ENCODE measurements at places on chromosomes 16 and 17.

DNA sequence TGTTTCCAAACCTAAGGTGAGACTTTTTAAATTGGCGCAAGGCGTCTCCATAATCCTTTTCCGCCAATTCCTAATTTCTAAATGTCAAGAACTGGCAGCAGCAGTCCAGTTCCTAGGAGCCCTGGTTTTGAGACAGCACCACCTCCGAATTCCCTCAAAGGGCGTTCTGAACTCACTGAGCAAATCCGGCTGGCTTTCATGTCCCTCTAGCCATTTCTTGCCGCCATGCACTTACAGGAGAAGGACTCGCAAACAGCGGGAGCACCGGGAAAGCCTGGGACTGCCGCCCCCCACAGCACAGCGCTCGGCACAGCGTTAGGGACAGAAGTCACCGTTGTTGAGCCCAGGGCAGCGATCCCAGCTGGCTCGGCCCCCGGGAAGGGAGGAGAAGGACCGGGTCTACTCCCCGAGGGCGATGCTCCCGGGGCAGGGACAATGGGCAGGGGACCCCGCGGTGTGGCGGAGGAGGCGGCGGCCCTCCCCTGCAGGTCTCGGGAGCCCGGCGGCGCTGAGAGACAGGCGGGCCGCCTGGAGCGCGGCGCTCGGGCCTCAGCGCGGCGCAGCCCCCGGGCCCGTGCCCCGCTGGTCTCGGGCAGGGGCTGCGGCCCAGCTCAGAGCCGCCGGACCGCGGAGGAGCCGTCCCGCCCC is 545 bp downstream of the ARHGAP17 start:
- peak; percentile 56 for DNase-seq

GRCh38 chr17:34740565-34741520 is 161.5 kb downstream of the TMEM132E start:
- no peak for DNase-seq

DNA sequence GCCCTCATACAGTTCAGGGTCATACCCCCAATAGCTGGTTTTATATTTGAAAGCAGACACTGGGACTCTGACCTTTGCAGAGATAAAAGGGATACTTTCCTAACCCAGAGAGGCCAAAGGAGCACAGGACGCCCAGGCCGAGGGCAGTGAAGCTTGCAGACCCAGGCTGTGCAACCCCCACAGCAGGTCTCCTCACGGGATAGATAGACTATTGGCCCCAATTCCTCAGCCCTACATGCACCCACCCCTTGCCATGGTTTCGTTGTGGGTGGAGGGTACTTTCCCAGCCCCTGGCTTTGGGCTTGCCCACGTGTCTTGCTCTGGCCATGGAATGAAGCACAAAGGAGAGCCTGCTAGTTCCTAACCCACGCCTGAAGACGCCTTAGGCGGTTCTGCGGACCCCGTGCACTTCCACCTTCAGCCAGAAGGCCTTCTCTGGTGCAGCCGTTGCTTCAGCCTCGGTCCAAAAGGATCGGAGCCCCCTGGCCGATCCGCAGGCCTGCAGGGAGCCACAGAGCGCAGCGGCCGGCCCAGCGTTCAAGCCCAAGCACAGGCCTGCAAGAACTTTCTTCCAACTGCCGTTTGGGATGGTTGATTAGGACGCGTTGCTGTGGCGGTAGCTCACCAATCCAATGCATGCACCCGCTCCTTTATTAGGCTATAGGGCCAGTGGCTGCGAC is 9.8 kb upstream of the BRCA1 start:
- DNase-seq: no peak

GRCh38 chr17:65181237-65182061 is 44.3 kb downstream of the RGS9 start:
- DNase-seq: no peak

DNA sequence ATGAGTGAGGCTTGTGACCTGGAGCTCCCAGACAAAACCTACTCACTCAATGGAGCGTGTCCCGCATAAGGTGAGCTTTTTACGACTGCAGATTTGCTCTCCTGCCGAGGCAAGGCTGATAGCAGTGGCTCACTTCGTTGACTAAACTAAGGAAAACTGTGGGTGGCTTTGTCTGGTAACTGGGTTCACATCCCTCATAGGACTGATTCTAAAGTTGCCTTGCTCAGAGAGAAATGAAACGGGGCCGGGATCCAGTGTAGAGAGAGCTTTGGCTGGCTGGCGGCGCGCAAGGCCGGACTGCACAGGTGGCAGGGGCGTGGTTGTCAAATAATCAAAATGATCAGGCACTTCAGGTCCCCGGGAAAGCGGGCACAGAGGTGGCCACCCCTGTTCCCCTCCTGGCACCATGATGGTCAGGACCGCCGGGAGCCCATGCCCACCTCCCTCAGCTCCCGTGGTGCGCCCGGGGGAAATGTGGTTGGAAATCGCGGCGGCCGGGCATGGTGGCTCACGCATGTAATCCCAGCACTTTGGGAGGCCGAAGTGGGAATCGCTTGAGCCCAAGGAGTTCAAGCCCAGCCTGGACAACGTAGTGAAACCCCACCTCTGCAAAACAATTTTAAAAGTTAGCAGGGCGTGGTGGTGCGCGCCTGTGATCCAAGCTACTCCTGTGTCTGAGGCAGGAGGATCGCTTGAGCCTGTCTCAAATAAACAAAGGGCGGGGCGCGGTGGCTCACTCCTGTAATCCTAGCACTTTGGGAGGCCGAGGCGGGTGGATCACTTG is 26.6 kb upstream of the OR1F1 start:
- DNase-seq: no peak

- DNase-seq: peak; percentile 59
Measured at GRCh38 chr17:27379888-27380533, 76.2 kb upstream of the KSR1 start.

DNA sequence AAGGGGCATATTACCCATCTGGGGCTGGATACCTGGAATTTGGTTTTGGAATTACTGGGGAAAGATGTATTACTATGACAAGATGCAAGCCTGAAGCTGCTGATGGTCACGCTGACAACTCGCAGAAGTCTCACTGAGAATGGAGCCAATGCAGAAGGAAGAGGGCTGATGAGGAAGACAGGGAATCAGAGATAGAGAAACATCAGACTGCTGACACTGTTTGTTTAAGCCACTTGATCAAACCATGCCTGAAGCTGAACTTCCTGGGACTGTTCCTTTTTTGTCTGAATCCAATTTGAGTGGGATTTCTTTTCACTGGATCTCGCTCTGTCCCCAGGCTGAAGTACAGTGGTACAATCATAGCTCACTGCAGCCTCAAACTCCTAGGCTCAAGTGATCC is 133.9 kb downstream of the GAS7 start:
- no peak for DNase-seq

DNA sequence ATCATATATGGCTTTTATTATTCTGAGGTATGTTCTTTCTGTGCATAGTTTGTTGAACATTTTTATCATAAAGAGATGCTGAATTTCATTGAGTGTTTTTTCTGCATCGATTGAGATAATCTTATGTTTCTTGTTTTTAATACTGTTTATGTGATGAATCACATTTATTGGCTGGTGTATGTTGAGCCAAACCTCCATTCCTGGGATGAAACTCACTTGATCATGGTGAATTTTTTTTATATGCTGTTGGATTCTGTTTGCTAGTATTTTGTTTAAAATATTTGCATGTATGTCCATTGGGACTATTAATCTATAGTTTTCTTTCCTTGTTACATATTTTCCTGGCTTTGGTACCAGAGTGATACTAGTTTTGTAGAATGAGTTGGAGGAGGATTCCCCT is 500.2 kb downstream of the CDH11 start:
- DNase-seq: no peak

DNA sequence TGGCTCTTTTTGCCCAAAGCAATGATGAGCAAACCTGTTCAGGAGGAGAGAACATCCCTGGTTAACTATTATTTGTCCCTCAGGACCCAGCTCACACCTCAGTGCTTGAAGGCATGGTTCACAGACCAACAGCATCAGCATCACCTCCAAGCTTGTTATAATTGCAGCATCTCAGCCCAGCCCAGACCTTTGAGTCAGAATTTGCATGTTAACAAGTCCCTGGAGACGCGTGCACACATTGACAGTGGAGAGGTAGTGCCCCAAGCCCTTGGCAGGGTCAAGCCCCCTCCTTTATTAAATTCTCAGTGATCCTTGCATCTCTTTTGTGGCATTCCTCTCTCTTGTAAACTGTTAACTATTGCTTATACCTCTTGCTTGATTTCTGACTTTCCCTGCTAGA is 488.6 kb downstream of the HAPSTR1 start:
- DNase-seq: no peak

GRCh38 chr16:50351116-50351515 is 17.7 kb downstream of the BRD7 start:
- no peak for DNase-seq

DNA sequence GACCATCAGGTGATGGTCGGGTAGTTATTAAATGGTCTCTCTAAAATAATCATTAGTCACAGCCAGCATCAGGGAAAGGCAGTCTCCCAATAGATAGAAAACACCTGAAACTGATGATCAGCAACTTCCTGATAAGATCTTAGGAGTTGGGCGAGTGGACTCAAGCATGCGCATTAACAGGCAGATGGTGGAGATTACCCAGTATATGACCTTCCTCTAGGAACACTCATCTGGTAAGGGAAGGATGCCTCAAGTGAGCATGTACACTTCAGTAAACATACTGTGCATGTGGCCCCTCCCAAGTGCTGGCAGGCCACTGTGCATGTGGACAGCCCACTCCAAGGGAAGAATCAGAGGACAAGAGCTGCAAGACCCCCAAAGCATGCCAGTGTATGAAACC is 105.9 kb downstream of the ABCC12 start:
- no peak for DNase-seq

GRCh38 chr16:50762241-50762640 is 20.4 kb downstream of the CYLD start:
- no peak for DNase-seq

- no peak for DNase-seq
Measured at GRCh38 chr17:42189651-42189965, 4.4 kb upstream of the HCRT start.

GRCh38 chr17:47204722-47205418 is 4.3 kb upstream of the MYL4 start:
- no peak for DNase-seq

GRCh38 chr16:81544261-81544660 is 99.7 kb downstream of the CMIP start:
- DNase-seq: peak; percentile 51

GRCh38 chr17:74697515-74697914 is 15.2 kb downstream of the CD300LF start:
- no peak for DNase-seq

GRCh38 chr16:51317575-51317974 is 166.5 kb upstream of the SALL1 start:
- DNase-seq: no peak

- DNase-seq: no peak
Measured at GRCh38 chr17:38892083-38892482, 22.2 kb downstream of the LASP1 start.

DNA sequence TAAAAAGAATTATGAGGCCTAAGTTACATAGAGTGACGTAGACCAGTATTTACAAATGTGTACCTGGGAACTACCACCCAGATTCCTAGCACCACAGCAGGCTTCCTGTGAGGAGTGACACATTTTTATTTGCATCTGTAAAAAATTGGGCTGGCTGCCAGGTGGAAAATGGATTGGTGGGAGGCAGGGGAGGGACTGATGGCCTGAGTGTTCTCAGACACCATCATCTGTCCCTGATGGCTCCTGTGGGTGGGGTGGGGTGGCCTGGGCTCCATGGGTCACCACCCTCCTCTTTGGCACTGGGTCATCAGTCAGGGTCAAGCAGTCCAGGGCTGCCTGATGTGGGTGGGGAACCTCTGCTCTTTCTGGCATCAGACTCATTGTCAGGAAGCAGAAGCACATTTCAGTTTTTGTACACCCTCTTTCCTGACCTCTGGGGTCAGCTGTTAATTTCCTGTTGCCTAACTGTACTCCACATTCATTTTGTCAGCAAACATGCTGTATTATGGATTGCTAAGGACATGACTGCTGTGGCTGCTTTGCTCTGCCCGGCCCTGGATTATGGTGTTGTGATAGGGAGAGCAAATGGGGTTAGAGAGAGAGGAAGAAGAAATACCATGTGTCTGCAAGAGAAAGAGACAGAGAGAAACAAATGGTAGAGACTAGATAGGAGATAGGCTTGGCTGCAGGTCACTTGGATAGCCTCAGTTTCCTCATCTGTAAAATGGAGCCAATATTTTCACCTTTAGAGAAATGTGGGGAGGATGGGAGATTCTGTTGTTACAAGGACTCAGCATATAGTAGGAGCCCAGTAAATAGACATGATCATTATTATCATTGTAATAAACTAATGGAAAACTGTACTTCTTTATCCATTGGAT is 11.6 kb upstream of the MFAP4 start:
- DNase-seq: peak; percentile 60

DNA sequence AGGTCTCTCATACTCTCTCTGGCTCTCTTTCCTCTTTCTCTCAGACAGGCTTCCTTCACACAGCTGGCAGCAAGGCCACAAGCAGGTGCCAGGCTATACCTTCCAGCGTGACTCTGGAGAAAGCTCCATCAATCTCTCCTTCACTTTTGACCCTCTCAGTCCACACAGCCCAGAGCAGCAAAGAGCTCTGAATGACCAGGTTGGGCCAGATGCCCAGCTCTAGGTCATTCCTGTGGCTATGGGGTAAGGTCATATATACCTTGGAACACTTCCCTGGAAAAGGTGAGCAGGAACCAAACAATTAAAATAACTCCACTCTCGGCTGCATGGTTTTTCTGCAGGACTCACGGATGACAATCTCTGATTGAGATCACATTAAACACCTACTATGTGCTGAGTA is 8.8 kb downstream of the ADAP2 start:
- no peak for DNase-seq

DNA sequence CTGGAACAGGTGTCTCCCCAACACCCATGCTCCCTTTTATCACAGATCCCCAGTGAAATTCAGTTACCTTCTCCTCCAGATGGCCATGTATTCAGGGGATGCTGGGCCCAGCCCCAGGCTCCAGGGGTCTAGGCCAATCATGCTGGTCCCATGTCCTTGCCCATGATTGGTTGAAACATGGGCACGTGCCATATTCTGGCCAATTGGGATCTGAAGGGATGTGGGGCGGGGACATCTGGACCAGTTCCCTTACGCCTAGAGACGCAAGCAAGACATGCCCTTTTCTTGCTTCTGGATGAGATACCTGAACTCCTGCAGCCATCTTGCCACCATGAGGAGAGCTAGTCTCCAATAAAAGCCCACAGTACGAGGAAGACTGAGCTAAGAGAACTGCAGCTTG is 31.0 kb upstream of the ST6GALNAC1 start:
- DNase-seq: no peak

GRCh38 chr16:79638386-79638785 is 37.8 kb upstream of the MAF start:
- DNase-seq: no peak

DNA sequence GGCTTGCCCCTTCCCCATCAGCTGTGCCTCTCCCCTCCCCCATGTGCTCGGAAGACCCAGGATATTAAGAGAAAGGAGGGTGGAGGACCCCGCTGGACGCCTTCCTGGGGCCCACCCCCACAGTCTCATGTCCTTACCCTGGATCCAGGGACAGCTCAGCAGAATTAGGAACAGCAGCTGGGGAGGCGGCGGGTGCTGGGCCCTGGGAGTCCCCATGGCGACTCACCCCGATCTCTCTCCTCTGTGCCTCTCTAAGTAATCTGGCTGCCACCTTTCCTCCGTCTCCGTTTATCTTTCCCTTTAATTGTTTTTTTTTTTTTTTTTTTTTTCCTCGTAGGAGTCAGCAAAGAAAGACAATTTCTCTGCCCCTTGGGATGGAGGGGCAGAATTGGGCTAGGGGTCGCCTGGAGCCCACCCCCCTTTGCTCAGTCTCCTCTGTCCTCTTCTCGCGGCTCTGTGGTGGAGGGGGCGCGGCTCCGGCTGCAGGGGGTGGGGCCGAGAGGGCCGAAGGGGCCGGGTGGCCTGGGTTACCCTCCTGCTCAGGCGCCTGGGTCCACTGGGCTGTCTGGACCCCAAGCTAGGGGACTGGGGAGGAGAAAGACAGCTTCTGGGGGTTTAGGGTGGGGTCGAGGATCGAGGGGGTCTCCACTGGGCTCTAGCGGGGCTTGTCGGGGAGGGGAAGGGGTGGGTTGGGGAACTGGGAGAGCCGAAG is 390 bp downstream of the SEZ6L2 start:
- DNase-seq: no peak
